HS-27A (cell line): ENCODE measurements at places on chromosomes 16 and 17.

DNA sequence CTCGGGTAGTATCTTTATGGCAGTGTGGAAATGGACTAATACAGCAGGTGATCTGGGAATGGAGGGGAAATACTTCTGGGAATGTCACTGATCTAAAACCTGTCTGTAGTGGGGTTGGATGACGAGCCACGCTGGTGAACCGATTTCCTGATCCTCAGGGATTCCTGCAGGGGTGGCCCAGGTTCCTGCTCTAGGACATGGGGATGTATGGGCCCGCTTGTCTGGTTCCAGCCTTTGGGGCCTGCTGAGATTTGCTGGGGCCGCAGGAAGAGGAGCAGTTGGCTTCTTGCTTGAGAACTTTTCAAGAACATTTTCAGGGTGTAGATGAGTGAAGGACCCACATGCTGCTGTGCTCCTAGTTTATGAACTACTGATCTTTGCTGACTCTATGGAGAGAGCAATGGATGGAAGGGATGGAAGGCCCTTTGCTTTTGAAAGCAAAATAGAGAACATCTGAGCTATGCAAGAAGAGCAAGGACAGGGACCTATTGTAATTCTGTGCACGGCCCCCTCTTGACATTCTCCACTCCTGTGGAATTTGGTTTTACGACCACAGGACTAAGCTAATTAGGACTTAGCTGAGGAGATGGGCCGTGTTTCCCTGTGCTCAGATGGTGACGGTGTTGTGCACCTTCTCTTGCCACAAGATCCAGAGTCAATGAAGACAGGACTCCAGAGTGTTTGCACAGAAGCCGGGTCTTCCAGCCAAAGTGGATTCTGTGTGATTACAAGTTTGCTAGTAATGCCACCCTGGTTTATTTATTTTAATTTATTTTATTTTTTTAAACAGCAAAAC, 90.5 kb downstream of the SEC14L1 start:
- no peak for DNase-seq

DNA sequence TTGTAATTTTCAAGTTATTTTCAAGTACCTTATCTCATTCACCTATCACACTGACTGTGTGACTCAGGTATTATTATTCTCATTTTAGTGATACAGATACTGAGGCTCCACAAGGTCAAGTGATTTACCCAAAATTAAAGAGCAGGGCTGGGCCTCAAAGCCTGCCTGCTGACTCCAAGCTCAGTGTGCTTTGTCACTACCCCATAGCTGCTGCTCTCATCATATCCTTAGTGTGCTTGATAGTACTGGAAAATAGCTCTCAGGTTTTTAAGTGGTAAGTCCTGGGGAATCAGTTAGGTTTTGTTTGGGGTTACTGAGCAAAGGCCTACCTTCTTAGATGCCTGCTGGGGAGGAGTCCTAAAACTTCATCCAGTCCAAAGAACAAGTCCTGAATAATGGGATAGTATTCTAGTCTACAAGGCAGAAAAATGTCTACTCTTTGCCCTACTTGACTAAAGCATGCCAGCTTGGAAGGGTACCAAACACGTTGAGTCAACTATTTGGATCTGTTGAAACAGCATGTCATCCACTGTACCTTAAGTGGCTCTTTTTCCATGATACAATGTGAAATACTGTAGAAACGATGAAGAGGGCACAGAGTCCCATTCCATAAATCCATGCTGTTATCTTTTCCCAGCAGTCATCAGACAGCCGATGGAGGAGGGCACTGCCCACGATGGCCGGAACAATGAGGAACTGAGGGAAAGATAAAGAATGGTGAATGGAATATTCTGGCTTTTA, 10.7 kb downstream of the MMD start:
- DNase-seq, result no peak

DNA sequence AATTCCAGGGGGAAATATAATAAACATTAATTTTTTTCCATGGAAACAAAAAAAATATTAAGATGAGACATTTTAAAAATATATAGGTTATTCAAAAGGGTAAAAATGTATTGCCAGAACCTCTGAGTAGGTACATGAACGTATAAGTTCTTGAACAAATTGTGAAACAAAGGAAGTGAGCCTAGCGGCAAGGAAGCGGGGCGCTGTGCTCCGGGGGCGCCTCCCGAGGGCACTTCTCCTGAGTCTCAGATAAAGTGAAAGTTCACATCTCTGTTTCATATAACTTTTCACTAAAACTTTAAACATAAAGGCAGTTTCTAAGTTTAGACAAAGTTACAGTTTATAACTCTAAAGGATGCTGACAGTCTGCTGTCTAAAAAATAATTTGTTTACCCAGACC, 52.3 kb downstream of the TNRC6C start:
- no peak for DNase-seq

DNA sequence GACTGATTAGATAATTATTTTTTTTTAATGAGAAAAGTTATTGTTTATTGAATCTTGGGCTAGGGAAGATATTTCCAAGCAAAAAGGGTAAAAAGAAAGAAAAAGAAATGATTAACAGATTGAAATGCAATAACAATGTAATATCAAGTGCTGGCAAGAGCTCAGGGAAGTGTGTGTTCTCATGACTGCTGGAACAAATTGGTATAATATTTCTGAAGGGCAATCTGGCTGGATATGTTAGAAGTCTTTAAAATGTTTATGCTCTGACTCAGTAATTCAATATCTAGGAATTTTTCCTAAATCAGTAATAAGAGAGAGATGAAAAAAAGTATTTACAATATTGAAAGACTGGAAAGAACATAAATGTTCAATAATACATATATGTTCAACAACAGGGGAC, 7.6 kb upstream of the ZNF624 start:
- no peak for DNase-seq

DNA sequence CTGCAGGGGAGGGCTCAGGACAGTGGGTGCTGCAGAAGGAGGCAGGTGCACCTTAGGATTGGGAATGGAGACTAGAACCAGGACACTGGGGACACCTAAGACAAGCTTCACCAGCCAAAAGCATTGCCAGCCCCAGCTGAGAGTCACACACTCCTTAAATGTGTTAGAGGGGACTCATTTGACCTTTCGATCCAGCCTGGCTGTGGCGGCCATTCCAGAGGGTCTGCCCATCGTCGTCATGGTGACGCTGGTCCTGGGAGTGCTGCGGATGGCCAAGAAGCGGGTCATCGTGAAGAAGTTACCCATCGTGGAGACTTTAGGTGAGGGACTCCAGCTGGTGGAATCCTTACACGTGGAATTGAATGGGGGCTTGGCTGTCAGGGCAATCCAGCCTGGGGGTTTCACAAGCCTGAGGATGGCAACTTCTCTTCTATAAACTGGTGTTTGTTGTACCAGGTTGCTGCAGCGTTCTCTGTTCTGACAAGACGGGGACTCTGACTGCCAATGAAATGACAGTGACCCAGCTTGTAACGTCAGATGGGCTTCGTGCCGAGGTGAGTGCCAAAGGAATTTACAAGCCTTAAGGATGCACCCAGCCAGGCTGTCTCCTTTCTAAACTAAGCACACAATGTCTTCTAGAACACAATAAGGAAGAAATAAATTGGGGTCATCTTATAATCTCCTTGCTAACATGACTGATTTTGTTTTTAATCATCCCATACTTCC, 65.3 kb downstream of the MEAK7 start:
- DNase-seq, result no peak

- DNase-seq, result no peak
Observed at GRCh38 chr17:13941781-13942180, 127.5 kb upstream of the COX10 start.

DNA sequence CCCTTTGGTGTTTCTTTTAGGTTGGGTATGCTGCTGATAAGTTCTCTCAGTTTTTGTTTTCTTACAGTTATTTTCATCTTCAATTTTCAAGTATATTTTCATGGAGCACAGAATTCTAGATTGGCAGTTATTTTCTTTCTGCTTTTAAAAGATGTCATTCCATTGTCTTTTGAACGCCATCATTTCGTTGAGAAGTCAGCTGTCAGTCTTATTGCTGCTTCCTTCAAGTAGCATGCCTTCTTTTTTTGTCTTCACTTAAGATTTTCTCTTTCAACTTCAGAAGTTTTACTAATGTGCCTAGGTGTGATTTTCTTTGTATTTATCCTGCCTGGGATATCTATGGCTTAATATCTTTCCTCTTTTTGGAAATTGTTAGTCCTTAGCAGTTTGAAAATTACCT, 262.2 kb upstream of the PMFBP1 start:
- DNase-seq, result no peak

DNA sequence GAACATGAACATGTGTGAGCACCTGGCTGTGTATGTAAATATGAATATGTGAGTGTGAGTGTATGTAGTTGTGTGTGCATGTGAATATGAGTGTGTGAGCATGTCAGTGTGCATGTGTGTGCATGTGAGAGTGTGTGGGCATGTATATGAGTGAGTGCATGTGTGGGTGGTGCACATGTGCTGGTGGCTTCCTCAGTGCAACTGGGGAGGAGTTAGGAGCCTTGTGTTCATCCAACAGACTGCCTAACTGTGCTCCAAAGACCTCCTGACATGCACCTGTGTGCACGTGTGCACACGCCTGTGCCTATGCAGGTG, 1.4 kb downstream of the TMEM235 start:
- DNase-seq, result no peak

DNA sequence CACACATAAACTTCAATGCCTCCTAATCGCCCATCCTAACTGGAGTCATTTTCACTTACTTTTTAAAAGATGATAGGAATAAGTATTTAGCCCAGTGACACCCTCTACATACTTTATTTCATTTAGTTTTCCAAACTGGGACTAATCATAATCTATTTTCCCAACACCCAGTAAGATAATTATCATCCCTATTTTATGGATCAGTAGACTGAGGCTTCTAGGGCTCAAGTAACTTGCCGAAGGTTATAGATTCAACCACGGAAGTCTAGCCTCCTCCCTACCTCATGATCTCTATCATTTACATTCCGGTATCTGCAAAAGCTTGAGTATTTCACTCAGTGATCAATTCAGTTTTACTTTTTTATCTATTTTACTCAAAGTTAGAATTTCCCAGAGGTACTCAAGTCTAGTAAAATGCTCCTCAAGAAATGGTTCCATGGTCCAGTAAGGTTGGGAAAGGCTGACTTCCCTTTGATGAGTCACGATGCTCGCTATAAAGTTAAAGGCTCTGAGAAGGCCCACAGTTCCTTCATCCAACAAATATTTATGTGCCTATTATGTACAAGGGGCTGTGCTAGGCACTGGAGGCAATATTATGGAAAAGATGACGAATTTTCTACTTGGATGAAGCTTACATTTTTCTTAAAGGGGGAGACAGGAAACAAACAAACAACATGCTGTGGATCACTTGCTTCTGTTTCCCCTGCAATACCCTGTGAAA, 75.1 kb downstream of the TOX3 start:
- DNase-seq, result no peak

- DNase-seq, result no peak
Observed at GRCh38 chr17:56744721-56745120, 89.0 kb downstream of the C17orf67 start.

- no peak for DNase-seq
Observed at GRCh38 chr17:47720754-47721533, 12.1 kb upstream of the TBX21 start.
